ENCODE measurements at places on chromosomes 4 and X. TPM values are rescaled to one million over a fixed set of nuclear protein-coding genes. Genes with fewer than 3 reads are reported as not detected.

DNA sequence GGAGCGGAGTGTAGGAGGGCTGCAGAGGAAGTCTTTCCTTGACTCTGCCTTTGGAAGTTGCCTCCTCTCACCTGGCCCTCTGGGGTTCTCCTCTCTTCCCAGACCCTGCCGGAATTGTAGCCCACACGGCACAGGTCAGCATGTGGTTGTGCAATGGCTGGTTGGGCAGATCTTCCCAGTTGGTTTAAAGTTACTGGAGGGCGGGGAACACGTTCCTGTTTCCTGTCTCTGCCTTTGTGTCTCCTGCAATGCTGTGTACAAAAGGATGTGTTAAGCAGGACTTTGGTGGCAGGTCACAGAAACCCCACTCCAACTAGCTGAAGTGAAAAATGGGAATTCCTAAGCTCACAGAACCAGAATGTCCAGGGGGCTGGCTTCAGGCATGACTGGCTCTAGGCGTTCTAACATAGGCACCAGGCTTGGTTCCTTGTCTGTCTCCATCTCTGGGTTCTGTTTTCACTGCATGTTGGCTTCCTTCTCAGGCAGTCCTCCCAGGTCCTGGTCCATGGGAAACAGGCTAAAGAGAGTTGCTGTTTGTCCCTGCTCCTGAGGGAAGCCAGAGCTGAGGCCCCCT, 19.9 kb downstream of the SORCS2 start:
- no peak for DNase-seq
- no peaks in the 10 kb centered on the region for H3K36me3 ChIP-seq
- no peak overlapping the region for H3K27ac ChIP-seq
- H3K4me1 ChIP-seq = peaks cover 14% of the 10 kb centered on the region
- no peaks in the 10 kb centered on the region for H3K27me3 ChIP-seq

DNA sequence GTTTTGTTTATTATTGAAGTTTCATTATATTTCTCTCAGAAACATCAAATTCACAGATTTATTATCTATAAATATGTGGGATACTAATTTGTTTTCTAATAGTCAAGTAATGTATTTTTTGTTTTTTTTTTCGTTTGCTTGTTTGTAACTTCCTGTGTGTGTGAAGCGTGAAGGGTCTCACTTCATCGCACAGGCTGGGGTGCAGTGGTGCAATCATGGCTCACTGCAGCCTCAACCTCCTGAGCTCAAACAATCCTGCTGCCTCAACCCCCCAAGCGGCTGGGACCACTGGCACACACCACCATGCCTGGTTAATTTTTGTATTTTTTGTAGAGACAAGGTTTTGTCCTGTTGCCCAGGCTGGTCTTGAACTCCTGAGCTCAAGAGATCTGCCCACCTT, 55.1 kb downstream of the SH3RF1 start:
- H3K36me3 ChIP-seq = no peaks in the 10 kb centered on the region
- H3K27ac ChIP-seq = no peak overlapping the region
- H3K4me3 ChIP-seq = no peak overlapping the region
- H3K4me1 ChIP-seq = peaks cover 23% of the 10 kb centered on the region
- DNase-seq = no peak

GRCh38 chrX:138708268-138708667, 3.2 kb downstream of the FGF13 start:
- no peak for DNase-seq
- no peaks in the 10 kb centered on the region for H3K4me1 ChIP-seq
- H3K4me3 ChIP-seq = no peak overlapping the region

GRCh38 chr4:55851885-55852284, 1.6 kb upstream of the EXOC1 start:
- no peak overlapping the region for H3K27ac ChIP-seq
- no peaks in the 10 kb centered on the region for H3K27me3 ChIP-seq
- no peak overlapping the region for H3K4me3 ChIP-seq
- no peak for DNase-seq

SATL1 gene
- total RNA-seq = not detected

XPNPEP2 gene
- total RNA-seq = 16.3 TPM

Measured in stomach (tissue), 19 donors.